Muscle of leg (tissue), 16 donors: ENCODE measurements at places on chromosomes 1 and 21.

GRCh38 chr1:180271272-180272255 lies 41.5 kb downstream of the LHX4 start:
- DNase-seq = peak; percentile 85

- DNase-seq = peak; percentile 59
Measured at GRCh38 chr1:206859082-206859521, 6.3 kb upstream of the IL20 start.

DNA sequence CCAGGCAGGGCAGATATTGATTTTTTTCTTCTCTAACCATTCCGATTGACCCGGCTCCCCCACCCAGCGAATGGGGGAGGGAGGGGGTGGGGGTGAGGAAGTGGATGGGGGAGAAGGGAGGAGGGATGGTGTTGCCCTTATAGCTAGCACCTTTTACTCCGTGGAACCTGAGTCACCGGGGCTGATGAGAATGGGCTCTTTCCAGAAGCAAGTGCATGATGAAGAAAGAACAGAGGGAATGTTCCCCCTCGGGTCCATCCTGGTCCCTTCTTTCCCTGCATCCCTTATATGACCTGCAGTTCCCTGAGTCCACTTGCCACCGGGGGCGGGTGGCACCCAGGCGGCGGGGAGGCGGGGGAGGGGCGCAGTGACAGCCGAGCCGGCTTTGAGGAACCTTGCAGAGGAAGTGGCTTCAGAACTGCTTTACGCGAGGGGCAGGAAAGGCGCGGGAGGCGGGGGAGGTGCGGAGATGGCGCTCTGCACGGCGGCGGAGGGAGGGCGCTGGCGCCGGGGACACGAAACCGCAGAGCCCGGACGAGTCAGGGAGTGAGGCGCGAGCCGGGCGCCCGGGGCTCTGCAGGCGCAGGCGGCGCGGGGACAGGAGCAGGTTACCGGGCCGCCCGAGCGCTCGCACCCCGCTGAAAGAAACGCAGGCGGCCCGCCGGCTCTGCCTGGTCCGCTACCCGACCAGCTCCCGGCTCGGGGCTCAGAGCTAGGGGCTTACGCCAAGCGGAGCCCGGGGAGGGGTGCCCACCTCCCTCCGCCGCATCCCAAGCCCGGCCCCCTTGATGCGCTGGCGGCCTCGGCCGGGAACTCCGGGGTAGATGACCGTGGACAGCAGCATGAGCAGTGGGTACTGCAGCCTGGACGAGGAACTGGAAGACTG lies 49.7 kb downstream of the RASSF5 start:
- DNase-seq = peak; percentile 76

DNA sequence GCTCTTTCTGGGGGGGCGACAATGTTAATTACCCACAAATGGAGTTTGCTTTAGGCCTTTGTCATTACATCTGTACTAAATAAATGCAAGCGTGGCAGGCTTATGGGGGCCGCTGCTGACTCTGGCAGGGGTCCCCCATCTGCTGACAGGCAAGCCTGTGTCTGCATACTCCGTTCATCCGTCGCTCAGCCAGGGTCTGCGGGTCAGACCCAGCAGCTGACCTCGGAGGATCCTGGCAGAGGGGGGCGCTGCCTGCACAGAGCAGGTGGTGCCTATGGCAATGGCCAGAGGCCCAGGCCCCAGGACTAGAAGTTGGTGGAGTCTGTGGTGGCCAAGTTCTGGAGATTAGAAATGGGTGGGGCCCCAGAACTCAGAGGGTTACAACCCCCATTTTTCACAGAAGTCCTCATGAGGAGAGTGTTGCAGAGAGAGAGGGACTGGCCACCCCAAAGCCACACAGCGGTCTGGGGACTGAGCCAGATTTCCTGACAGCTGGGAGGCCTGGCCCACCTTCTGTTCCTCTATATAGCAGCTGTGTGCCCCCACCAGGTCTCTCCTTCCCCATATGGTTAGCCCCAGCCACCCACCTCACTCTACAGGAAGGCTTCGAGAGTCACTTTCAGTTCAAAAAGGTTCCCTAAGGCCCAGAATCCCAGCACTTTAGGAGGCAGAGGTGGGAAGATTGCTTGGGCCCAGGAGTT lies 31.0 kb downstream of the TTC39A start:
- DNase-seq = no peak

DNA sequence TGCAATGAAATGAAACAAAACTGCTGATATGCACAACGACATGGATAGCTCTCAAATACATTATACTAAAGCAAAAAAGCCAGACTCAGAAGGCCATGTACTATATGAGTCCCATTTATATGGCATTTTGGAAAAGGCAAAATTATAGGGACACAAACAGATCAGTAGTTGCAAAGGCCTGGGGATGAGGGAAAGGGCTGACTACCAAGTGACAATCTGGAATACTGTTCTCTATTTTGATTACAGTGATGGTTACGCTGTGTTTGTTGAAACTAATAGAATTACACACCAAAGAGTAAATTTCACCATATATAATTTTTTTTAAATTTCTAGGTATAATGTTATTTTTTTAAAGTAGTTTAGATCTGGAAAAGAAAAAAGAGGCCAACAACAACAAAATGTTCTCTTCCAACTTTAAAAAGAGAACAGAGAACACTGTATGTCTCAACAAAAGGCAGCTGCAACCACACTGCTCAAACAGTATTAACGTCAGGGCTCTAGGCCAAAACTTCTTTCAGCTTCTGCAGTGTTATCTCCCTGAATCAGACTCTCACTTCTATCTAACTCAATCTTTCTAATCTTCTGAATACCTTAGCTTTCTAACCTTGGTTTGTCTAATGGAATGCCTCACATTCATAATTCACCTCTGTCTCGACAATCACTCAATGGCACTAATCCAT lies 75.8 kb downstream of the FOXJ3 start:
- peak; percentile 86 for DNase-seq

DNA sequence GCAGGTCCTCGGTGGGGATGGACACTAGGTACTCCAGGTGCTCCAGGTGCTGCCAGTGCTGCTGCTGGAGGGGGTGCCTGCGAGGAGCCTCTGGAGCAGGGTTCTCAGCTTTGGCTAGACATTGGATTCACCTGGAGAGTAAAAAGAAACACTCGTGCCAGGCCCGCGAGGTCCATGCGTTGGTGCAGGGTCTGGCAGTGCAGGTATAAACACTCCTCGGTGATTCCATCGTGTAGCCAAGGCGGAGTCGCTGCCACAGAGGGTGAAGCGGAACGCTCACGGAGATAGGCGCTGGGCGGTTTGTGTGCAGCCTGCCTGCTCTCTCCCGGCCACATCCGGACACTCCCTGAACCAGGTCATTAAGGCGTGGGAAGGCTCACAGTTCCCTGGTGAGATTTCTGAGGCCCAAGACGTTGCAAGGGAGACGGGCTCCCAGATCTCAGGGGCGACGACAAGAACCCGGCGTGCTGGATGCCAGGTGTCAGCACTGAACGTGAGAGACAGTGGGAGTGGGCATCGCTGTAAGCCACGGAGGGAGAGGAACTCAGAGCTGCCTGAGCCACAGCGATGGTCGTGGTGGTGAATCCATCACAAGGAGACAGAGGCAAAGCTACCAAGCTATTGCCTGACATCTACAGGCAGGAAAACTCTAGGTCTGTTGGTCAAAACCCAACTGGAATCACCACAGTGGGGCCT lies 17.2 kb upstream of the SUMO3 start:
- DNase-seq = no peak

- no peak for DNase-seq
Measured at GRCh38 chr21:36703626-36704280, 4.8 kb downstream of the SIM2 start.

- peak; percentile 76 for DNase-seq
Measured at GRCh38 chr1:235883261-235883927, 16.7 kb upstream of the LYST start.

- no peak for DNase-seq
Measured at GRCh38 chr1:32801096-32801715, 16.0 kb downstream of the YARS1 start.

DNA sequence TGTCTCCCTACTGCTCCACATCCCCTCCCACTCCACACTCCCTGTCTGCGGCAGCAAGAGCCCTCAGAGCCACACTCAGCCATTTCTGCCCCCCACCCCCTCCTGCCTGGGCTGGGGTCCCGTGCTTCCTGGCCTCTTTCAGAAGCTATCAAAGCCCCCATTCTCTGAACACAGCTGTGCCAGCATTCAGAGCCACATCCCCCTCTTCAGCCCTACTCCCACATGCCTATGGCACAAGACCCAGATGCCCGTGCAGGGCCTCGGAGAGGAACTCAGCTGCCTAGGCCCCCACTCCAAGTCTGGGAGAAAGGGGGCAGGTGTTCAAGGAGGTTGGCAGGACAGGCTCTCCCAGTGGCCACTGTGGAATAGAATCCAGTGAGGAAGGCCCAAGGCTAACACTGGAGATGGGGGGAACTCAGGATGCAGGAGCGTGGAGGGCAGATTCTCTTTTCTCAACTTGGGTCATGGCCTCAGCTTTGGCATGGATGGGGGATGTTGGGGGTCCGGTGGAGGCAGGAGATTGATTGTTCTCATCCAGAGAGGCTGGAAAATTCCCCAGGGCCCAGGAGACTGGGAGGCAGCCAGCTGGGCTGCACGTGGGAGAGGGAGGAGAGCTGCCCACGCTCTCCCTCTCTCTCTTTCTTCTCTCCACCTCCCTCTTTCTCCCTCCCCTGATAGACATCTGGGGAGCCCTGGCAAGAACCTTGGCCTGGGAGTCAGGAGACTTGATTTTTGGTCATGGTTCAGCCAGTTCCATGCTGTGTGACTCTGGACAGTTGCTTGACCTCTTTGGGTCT lies 3.5 kb upstream of the BCAN start:
- DNase-seq = no peak

GRCh38 chr1:62810420-62811274 lies 26.7 kb downstream of the ATG4C start:
- DNase-seq = no peak

GRCh38 chr1:188128761-188129160 lies 1300.0 kb downstream of the PLA2G4A start:
- DNase-seq = no peak

GRCh38 chr1:6447016-6447817 lies 18.8 kb downstream of the TNFRSF25 start:
- DNase-seq = no peak

DNA sequence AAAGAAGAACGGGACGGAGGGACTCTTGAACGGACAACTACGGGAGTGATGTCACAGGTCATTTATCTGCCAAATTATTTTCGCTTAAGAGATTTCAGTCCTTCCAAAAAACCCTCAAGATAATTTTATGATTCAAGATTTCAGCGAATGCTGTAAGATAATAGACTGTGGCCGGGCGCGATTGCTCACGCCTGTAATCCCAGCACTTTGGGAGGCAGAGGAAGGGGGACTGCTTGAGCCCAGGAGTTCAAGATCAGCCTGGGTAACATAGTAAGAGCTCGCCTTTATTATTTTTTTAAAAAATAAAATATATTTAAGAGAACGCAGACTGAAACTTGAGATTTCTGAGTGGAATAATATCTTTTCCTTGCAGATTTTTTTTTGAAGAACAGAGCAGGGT lies 609 bp downstream of the RWDD2B start:
- peak; percentile 27 for DNase-seq

- DNase-seq = no peak
Measured at GRCh38 chr1:162446946-162447345, 35.0 kb upstream of the SH2D1B start.

- no peak for DNase-seq
Measured at GRCh38 chr1:99181892-99182291, 82.4 kb upstream of the PLPPR4 start.

GRCh38 chr1:12711536-12711935 lies 4.4 kb upstream of the AADACL3 start:
- DNase-seq = no peak

DNA sequence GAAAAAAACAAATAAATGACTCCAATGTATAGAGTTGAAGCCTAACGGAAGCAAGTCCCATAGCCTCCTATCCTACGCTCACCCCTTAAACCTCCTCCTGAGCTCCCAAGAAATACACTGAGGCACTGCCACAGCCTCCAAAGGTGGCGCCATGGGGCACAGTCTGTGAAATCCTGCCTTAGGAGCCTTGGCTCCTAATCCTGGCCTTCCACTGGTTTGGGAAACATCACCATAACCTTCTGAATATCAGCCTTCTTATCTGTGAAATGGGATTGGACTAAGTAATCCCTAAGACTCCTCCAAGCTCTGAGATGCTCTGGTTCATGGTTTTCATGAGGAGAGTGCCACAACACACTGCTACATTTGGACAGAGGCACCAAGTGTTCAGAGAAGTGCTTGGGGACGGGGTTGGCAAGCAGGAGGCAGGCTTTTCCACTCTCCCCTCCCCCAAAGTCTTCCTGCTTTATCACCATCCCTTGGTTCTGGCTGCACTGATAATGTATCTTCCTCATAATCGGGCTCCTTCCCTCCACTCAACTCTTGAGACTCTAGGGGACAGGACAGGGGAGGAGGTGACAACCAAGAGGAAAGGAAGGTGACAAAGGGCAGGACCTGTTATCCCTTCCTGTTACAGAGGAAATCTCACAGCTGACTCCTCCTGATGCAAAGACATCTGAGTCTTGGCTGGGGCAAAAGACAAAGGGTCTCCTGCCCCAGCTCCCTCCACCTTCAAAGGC lies 2.7 kb downstream of the SLAMF7 start:
- DNase-seq = no peak

DNA sequence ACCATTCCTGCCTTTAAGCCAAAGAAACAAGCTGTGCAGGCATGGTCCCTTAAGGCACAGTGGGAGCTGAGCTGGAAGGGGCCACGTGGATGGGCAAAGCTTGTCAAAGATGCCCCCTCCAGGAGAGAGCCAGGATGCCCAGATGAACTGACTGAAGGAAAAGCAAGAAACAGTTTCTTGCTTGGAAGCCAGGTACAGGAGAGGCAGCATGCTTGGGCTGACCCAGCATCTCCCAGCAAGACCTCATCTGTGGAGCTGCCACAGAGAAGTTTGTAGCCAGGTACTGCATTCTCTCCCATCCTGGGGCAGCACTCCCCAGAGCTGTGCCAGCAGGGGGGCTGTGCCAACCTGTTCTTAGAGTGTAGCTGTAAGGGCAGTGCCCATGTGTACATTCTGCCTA lies 1.3 kb upstream of the SLC50A1 start:
- DNase-seq = no peak

- peak; percentile 79 for DNase-seq
Measured at GRCh38 chr1:41383094-41383852, 22.0 kb downstream of the FOXO6 start.

DNA sequence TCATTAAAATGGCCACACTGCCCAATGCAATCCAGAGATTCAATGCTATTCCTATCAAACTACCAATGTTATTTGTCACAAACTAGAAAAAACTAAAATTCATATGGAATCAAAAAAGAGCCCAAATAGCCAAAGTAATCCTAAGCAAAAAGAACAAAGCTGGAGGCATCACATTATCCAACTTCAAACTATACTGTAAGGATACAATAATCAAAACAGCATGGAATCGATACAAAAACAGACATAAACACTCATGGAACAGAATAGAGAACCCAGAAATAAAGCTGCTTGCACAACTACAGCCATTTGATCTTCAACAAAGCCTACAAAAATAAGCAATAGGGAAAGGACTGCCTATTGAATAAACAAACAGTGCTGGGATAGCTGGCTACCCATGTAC lies 100.4 kb downstream of the FAF1 start:
- no peak for DNase-seq
